ENCODE measurements at places on chromosomes 16 and 17.

- DNase-seq, result no peak
Observed at GRCh38 chr17:36496018-36496789, 9.7 kb downstream of the ZNHIT3 start.

GRCh38 chr16:57390636-57391295, 13.8 kb upstream of the CCL17 start:
- no peak for DNase-seq

DNA sequence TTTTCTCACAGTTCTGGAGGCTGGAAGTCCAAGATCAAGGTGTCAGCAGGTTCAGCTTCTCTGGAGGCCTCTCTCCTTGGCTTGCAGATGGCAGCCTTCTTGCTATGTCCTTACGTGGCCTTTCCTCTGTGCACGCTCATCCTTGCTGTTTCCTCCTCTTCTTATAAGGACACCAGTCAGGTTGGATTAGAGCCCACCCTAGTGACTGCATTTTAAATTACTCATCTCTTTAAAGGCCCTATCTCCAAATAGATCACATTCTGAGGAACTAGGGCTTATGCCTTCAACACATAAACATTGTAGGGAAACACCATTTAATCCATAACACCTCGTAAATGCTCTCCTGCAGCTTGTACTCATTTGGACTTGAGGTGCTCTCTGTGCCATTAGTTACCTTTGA, 36.3 kb downstream of the DHRS7C start:
- no peak for DNase-seq

DNA sequence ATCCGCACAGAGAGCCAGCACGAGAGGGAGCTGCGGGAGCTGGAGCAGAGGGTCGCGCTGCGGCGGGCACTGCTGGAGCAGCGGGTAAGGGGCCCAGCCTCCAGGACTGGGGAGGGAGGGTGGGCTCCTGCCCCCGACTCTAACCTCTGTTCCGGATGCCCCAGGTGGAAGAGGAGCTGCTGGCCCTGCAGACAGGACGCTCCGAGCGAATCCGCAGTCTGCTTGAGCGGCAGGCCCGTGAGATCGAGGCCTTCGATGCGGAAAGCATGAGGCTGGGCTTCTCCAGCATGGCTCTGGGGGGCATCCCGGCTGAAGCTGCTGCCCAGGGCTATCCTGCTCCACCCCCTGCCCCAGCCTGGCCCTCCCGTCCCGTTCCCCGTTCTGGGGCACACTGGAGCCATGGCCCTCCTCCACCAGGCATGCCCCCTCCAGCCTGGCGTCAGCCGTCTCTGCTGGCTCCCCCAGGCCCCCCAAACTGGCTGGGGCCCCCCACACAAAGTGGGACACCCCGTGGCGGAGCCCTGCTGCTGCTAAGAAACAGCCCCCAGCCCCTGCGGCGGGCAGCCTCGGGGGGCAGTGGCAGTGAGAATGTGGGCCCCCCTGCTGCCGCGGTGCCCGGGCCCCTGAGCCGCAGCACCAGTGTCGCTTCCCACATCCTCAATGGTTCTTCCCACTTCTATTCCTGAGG, 4.4 kb downstream of the HIRIP3 start:
- DNase-seq, result no peak

- DNase-seq, result peak; percentile 57
Observed at GRCh38 chr17:50062293-50063243, 6.7 kb downstream of the ITGA3 start.

- no peak for DNase-seq
Observed at GRCh38 chr16:59121411-59122261, 387.5 kb upstream of the GOT2 start.
